ENCODE measurements at places on chromosomes 5 and 9.

DNA sequence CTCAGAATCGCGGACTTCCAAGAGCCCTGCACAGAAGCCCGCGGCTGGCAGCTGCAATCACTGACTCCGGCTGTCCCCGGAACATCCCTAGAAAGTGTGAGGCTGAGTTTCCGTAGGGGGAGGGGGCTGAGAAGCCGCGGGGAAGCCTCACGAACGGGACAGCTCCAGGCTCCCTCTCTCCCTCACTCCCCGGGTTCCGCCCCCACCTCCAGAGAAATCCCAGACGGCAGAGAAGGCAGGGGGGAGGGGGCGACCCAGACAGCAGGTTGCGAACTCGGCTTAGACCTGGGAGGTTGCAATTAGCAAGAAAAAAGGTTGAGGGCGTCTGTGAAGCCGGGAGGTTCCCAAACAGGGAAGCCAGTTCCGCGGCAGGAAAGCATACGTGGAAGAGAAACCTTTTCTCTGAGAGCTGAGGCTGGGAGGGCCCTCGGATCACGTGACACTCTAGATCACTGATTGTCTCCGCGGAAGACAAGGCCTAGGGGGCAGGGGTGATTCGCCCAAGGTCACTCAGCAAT is 73.8 kb upstream of the CPLX2 start:
- DNase-seq = no peak

GRCh38 chr5:163712011-163712410 is 206.6 kb downstream of the MAT2B start:
- no peak for DNase-seq

- no peak for DNase-seq
These were observed 347.1 kb downstream of the EBF1 start for GRCh38 chr5:158752656-158752973.

DNA sequence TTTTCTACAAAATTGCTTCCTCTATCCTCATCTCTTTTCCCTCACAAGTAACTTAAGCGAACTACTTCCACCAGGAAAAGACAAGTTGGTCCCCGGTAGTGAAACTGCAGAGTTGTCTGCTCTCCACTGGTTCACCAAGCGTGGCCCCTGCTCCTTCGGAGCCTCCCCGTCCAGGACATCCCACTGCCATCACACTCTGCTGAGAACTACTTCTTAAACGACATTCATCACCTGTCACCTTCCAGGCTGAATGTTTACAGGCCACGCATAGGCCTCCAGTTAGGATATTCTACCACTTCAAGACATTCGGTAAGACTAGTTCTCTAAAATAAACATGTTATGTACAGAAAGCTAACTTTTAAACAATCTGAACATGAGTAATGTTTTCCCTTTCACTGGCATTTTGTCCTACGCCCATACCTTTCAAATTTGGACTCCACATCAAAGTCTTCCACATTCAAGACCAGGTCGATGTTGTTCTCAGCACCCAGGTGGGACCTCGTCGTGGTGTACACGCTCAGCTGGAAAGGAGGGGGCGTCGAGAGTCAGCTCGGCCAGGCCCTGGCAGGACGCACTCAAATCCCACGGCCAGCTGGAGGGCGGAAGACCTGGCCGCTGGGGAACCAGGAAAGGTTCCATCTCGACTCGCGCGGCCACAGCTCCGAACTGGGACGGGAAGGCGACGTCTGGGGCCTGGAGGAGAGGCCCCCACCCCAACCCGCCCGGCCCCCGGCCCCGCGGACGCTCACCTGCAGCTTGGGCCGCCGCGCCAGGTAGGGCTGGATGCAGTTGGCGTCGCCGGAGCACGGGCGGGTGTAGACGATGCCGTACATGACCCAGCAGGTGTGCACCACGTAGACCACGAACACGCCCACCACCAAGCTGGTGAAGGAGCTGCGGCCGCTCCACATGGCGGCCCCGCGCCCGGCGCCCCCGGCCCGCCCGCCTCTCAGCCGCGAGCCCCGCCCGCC is 683 bp downstream of the CLPTM1L start:
- peak; percentile 35 for DNase-seq
